LoVo (cell line): ENCODE measurements at places on chromosomes 6 and 20.
A peak's percentile ranks its signal among the peaks of the same experiment; 100 is the strongest.

DNA sequence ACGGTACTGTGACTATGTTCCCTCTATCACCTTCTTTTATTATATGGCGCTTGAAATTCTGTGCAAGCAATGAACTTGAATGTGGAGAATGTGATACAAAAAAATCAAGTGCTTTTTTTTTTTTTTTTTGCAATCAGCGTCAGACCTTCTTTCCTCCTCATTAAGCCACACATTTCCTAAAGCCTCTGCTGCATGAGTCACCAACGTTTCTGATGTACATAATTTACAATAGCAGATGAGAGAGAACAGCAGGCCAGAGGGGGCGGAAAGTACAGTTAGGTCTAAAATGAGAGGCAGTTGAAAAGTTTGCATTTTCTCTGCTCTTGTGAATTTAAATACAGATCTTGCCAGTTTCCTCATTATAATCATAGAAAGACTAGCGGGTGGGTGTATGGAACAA lies 114.6 kb upstream of the RIPOR2 start:
- DNase-seq, result no peak

DNA sequence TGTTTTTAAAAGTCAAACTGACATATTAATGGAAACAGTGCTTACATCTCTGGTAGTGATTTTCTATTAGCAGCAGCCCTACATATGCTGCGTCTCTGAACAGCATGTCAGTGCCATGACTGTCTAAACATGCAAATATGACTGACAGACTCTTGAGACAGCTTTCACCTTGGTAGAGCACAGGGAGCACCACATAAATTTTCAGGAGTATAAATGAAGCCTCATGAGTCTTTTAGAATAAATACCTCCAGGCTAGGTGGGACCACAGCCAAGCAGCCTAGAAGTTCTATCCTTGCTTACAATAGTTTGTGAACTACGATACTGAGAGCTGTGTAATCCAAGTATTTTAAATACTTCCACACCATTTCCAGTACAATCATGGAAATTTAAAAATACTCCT lies 410.7 kb upstream of the RUNX2 start:
- no peak for DNase-seq

GRCh38 chr6:53418288-53418687 lies 69.5 kb upstream of the ELOVL5 start:
- DNase-seq, result no peak

- no peak for DNase-seq
Measured at GRCh38 chr6:96645106-96645505, 82.2 kb downstream of the FHL5 start.

DNA sequence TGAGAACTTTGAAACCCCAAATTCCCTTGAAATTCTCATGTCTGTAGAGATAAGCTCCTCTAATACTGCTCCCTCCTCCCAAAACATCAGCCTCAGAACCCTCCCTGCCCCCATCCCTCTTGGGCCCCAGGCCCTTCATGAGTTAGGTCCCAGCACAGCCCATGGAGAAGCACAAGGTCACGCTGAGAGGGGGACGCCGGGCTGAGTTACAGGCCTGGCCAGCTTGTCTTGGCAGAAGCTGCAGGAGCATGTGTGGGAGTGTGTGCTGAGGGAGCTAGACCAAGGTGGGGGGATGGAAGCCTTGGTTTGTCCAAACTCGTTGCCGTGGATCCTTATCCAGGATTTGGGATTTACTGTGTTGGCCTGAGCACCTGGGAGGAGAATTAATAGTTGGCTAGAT lies 8.5 kb upstream of the PTCRA start:
- no peak for DNase-seq

GRCh38 chr6:20084411-20084810 lies 127.9 kb downstream of the MBOAT1 start:
- no peak for DNase-seq

GRCh38 chr6:113414511-113414910 lies 442.6 kb upstream of the MARCKS start:
- DNase-seq, result peak; percentile 59

GRCh38 chr6:28807682-28808280 lies 116.0 kb downstream of the TRIM27 start:
- peak; percentile 64 for DNase-seq

- DNase-seq, result no peak
Measured at GRCh38 chr20:1375515-1375914, 17.3 kb downstream of the FKBP1A start.

- no peak for DNase-seq
Measured at GRCh38 chr6:14849185-14849584, 396.7 kb upstream of the JARID2 start.

GRCh38 chr6:40947876-40948526 lies 91.0 kb downstream of the UNC5CL start:
- DNase-seq, result no peak

GRCh38 chr20:54047720-54048119 lies 22.7 kb downstream of the BCAS1 start:
- no peak for DNase-seq

- no peak for DNase-seq
Measured at GRCh38 chr6:5677219-5678000, 329.3 kb downstream of the NRN1 start.

DNA sequence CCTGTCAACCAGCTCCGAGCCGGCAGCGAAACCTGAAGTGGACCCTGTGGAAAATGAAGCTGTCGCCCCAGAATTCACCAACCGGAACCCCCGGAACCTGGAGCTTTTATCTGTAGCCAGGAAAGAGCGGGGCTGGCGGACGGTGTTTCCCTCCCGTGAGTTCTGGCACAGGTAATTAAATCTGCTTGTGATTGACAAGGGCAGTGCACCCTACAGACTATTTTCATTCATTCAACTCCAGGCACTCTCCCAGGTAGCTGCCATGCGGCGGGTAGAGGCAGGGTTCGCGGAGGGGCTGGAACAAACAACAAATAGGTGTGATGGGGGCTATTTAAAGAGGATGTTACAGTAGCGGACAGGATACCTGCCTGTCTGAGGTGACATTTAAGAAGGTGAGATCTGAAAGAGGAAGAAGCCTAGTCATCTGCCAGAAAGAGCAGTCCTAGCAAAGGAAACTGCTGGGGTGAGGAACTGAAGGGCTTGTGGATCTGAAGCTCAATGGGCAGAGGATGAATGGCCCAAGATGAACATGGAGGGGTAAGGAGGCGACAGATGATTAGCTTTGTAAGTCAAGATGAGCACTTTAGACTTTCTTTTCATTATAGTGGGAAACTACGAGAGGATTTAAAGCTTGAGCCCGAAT lies 810 bp downstream of the MRPL18 start:
- no peak for DNase-seq

DNA sequence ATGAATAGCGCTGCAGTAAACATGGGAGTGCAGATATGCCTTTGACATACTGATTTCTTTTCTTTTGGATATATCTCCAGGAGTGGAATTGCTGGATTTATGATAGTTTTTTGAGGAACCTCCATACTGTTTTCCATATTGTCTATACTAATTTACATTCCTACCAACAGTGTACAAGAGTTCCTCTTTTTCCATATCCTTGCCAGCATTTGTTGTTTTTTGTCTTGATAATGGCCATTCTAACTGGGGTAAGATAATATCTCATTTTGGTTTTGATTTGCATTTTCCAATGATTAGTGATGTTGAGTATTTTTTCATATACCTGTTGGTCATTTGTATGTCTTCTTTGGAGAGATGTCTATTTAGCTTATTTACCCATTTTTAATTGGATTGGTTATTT lies 3.3 kb downstream of the SYCP2L start:
- no peak for DNase-seq

DNA sequence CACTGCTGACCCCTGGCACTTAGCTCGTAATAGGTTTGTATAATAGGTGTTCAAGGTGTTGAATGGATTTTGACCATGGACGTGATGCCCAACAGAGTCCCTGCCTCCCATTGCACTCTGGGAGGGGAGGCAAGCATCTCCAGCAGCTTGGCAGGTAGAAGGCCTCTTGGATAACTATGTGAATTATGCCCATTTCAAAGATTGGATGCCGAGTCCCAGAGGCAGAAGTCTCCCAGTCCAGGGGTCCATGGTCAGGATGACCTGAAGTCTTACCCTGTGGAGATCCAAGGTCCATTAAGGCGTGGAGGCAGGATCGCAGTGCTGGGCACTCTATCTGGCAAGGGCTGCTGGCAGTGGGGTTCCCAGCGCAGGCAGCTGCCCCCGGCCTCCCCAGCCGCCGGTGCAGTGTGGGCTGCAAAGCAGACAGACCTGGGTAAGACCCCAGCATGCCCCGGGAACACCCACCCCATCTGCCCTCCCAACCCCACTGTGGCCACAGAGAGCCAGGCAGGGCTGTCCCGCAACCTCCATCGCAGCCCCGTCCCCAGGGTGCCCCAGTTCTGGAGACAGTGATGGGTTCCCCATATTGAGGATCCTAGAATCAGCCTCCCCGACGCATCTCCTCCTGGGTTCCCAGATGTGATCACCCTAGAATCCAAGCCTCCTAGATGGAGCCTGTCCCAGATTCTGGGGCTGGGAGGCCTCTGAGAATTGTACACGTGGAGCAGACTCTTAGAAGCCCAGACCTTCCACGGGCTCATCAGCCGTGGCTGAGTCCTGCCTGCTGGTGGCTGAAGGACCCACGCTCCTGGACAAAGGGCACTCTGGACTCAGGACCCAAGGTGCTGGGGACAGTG lies 44.6 kb downstream of the APCDD1L start:
- no peak for DNase-seq

- DNase-seq, result no peak
Measured at GRCh38 chr6:144259986-144260385, 25.1 kb upstream of the UTRN start.

- DNase-seq, result no peak
Measured at GRCh38 chr6:166381381-166381732, 1.4 kb downstream of the MPC1 start.

DNA sequence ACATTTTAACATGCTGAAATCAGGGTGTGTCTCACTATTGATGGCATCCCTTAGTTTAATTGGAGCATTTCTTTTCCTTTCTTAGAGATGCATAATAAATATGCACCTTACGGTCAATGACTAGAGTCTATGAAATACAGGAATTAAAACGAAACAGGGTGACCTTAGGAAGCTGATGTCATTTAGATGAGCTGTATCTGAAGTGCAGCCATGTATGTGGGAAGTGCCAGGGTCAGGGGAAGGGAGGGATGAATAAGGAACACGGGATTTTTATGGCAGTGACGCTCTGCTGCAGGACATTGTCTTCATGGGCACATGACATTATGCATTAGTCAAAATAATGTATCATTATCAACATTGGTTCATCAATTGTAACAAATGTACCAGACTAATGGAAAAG lies 84.0 kb downstream of the AGPAT4 start:
- no peak for DNase-seq

- no peak for DNase-seq
Measured at GRCh38 chr6:124723671-124724070, 238.6 kb upstream of the RNF217 start.

DNA sequence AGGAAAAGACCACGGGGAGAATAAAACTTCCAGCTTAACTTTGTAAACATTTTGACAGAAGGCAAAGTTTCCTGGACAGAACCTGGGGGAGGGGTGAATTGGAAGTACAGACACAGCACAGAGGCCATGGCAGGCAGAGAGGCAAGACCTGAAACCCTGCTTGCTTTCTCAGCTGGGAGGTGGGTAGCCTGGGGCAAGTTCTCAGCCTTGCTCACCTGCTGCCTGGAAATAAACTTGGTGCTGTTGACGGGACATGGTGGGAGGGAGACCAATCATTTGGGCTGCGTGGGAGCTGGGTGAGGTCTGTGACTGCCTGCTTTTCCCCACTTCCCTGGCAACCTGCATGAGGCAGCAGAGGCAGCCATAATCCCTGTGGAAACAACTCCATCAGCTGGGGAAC lies 221.3 kb downstream of the MOXD1 start:
- DNase-seq, result no peak

DNA sequence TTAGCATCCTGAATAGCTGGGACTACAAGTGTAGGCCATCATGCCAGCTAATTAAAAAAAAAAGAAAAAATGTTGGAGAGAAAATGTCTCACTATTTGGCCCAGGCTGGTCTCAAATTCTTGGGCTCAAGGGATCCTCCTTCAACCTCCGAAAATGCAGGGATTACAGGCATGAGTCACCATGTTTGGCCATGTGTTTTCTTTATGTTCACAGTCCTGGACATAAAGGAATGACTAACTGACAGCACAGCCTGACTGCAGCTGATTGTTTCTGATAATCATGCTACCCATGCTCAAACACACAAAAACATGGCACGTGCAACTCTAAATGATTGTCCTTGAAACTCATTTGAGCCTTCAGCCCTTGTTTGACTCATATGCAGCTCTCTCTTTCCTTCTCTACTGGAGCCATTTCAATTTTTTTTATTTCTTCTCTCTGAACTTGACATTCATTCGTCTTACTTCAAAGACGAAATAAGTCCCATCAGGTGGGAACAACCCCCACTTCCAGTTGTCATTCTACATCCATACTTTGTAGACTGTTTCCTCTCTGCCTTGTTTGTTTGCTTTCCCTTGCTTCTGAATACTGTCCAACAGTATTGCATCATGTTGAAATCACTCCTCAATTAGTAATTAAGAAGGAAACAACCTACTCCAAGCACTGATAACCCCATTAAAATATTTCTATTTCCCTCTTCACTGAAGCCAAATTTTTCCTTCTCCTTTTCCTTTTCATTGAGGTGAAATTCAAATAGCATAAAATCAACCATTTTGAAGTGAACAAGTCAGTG lies 413.0 kb downstream of the BMP2 start:
- DNase-seq, result no peak

DNA sequence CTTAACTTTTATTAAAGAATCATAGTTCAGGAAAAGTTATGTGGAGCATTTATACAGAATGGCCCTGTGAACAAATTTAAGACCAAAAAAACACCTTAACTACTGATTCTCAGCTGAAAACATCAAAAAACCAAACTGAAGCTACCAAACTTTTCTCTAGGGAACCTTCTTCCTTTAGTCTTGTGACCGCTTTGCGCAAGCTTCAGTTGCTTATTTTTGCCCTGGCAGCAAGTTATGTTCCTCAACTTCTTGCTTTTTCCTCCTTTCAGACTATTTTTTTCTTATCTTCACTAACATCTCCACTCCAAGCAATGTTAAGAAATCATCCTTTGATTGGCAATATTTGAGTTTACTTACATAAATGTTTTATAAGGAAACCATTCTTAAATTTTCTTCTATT lies 100.1 kb downstream of the MYB start:
- DNase-seq, result no peak

DNA sequence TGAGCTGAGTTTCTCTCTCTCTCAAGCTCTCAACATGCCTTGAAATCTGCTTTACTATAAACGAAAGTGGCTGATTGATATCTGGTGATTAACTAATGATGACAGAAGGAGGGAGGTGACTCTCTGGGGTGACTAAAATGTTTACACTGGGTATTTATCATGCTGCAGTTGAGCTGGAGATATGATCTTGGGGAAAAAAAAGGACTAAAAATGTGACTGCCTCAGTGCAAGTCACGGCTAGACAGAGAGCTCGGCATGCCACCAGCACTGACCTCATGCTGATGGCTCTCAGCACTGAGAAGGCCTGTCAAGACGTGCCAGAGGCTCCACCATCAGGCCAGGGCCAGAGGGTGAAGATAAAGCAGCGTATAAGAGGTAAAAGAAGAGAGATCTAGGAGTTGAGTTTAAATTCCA lies 103.1 kb upstream of the SPACA1 start:
- peak; percentile 41 for DNase-seq

- DNase-seq, result no peak
Measured at GRCh38 chr6:41464481-41464880, 81.7 kb upstream of the FOXP4 start.
